G401 (cell line): ENCODE measurements at places on chromosomes 5 and 9. TPM values are rescaled to one million over a fixed set of nuclear protein-coding genes. Genes with fewer than 3 reads are reported as not detected.

AOPEP gene
- 23.8 and 58.1 TPM in 2 replicates for total RNA-seq

DNA sequence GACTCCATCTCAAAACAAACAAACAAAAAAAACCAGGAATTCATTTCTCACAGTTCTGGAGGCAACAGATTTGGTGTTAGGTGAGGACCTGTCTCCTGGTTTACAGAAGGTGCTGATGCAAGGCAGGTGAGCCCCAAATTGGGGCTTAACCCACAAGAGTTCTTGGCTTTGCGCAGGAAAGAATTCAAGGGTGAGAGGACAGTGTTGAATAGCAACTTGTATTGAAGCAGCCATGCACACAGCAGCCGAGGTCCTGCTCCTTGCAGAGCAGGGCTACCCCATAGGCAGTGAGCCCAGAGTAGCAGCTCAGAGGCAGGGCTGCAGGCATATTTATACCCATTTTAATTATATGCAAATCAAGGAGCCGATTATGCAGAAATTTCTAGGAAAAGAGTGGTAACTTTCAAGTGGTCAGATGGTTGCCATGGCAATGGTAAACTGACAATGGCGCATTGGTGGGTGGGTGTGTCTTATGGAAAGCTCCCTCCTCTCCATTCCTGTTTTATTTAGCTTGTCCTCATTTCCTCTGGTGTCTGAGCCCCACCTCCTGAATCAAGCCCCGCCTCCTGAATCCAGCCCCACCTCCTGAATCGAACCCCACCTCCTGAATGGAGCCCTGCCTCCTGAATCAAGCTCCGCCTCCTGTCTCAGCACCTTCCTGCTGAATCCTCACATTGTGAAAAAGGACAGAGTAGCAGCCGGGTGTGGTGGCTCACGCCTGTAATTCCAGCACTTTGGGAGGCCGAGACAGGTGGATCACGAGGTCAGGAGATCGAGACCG, 34.5 kb upstream of the COL5A1 start:
- no peak for DNase-seq

GRCh38 chr9:4050916-4051315, 249.0 kb downstream of the GLIS3 start:
- DNase-seq = no peak

- DNase-seq = no peak
Observed at GRCh38 chr9:107294756-107295155, 11.7 kb downstream of the RAD23B start.

- no peak for DNase-seq
Observed at GRCh38 chr5:40306869-40307487, 372.7 kb upstream of the PTGER4 start.
